ENCODE measurements at places on chromosomes 6 and 20. TPM values are rescaled to one million over a fixed set of nuclear protein-coding genes. Genes with fewer than 3 reads are reported as not detected.
A peak's percentile ranks its signal among the peaks of the same experiment; 100 is the strongest.

DNA sequence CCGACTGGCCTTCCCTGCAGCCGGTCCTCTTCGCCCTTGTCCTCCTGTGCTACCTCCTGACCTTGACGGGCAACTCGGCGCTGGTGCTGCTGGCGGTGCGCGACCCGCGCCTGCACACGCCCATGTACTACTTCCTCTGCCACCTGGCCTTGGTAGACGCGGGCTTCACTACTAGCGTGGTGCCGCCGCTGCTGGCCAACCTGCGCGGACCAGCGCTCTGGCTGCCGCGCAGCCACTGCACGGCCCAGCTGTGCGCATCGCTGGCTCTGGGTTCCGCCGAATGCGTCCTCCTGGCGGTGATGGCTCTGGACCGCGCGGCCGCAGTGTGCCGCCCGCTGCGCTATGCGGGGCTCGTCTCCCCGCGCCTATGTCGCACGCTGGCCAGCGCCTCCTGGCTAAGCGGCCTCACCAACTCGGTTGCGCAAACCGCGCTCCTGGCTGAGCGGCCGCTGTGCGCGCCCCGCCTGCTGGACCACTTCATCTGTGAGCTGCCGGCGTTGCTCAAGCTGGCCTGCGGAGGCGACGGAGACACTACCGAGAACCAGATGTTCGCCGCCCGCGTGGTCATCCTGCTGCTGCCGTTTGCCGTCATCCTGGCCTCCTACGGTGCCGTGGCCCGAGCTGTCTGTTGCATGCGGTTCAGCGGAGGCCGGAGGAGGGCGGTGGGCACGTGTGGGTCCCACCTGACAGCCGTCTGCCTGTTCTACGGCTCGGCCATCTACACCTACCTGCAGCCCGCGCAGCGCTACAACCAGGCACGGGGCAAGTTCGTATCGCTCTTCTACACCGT lies 6.1 kb downstream of the UBD start:
- peak; percentile 81 for DNase-seq

DNA sequence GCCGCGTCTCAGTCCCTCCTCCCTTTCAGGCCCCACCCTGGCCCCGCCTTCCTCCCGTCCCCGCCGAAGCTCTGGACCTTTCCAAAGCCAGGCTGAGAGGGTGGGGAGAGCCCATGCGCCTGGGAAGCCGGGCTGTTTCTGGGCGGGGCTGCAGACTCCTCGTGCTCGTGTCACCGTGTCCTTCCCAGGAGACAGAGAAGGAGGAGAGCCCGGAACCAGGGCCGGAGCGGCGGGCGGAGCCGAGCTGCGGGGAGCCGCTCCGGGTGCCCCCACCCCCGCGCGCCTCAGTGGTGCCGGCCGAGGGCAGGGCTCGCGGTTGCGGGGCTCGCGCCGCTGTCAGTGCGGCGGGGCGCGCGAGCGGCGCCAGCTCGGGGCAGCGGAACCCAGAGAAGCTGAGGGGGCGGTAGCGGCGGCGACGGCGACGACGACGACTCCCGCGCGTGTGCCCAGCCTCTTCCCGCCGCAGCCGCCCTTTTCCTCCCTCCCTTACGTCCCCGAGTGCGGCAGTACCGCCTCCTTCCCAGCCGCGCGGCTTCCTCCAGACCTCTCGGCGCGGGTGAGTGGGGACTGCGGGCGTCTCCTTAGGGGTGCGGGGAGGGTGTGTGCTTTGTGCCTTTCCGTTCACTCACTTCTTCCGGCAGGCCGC lies at the start of gene RALY:
Gene RALY (plus strand): TSS at position 336 of the 646 bp plus-strand sequence. CDS start 78,164 bp downstream, outside the sequence.
- peak; percentile 97 for DNase-seq

DNA sequence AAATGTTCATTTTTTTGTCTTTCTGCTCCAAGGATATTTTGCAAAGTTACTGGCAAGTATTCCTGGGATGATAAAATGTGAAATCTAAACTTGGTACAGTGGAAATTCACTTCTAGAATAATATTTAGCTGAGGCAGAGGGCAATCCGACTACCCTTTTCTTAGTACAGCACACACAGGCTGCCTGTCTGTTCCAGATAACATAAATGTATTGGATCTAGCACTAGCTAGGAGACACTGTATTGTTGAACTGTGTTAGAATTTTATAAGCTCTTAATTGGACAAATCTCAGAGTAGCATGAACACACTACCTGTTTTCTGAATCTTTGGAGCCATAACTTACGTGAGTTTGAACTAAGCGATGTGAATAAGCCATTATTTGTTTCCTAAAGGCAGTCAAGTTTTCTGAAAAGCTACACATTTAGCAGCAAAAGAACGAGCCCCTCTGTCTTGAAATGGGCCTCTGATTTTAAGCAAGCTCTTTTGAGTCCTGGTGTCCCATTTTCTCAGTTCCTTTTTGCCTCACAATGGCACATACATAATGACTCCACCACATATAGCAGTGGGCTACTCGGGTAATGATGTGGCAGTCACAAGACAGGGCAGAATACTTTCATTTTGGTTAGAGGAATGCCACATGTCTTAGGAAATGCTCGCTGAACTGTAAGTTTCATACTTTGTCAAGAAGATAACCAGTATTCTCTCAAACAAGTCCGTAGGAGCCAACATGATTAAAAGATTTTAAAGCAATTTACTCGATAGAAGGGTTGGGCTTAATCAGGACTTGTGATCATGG lies 116.5 kb upstream of the ESR1 start:
- peak; percentile 23 for DNase-seq

- DNase-seq, result no peak
These were observed 92.0 kb upstream of the AFDN start for GRCh38 chr6:167734662-167735083.

GRCh38 chr6:18349386-18349785 lies 37.8 kb upstream of the RNF144B start:
- DNase-seq, result no peak

DNA sequence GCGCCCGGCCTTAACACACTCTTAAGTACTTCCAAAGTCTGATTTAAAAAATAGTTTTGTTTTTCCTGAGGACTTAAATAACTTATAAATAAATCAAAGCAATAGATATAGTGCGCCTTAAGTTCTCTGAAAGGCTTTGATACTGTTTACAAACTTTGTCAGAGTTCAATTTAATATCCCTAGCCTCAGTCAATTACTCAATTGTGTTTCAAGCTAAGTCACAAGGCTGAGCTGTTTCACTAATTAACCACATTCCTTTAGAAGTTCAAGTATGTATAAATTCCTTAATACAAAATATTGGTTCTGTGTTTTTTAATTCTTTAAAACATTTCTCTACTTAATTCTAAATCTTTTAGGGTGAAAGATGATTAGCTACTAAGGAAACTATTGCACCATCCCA lies 178.4 kb upstream of the AGPAT4 start:
- DNase-seq, result no peak

DNA sequence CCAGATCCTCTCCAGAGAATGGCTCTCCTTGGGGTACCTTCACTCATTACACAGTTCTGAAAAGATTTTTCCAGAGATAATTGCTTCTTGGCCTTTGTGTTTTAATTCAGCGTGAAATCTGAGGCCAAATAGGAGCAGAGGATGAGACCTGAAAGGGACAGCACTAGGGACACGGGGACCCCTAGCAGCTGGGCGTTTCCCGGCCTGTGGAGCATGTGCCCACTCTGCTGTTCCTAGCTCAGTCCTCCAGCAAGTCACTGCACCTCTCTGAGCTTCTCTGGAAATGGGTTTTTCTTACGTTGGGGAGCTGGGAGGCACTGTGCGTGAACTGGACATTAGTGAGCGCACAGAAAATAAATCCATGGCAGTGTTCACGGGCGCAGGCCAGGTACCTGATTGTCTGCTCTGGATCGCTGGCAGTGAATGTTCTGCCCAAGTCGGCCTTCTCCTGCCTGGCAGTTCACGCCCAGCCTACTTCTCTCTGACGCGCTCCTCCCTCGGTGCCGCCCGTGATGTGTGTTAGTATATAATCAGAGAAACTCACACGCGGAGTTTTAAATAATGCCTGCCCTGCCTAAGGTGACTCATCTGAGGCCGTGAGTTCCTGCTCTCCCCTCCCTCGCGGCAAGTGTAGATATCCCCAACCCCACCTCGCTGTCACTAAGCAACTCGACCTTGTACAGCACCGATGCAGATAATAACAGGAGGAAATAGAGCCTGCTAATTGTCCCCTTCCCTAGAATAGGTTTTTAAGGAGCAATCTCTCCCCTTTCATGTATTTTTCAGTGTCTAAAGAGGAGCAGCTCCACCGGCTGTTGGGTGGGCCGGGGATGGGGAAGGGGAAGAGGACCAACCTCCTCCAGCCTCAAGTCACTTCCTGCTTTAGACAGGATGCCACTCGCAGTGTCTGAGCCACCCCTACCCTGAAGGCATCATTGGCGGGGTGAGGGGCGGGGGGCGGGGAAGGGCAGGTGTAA lies 2.7 kb upstream of the TUBB2A start:
- peak; percentile 95 for DNase-seq

DNA sequence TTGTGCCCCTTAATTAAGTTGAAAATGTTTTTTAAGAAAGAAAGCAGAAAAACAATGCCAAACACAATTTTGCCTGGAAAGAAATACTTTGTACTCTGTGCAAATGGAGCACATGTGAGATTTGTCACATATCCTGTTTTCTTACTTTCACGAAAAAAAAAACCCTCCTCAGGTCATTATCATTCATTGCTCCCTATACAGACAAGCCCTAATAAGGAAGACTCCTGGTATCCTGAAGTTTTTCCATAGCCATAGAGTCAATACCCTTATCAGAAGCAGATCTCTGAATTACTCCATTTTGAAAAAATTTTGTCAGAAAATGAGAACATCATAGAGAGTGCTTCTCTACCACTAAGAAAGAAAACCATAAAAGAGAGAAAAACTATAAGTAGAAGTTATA lies 14.0 kb upstream of the NT5E start:
- DNase-seq, result no peak

GRCh38 chr6:156402227-156402626 lies 375.0 kb upstream of the ARID1B start:
- DNase-seq, result no peak

DNA sequence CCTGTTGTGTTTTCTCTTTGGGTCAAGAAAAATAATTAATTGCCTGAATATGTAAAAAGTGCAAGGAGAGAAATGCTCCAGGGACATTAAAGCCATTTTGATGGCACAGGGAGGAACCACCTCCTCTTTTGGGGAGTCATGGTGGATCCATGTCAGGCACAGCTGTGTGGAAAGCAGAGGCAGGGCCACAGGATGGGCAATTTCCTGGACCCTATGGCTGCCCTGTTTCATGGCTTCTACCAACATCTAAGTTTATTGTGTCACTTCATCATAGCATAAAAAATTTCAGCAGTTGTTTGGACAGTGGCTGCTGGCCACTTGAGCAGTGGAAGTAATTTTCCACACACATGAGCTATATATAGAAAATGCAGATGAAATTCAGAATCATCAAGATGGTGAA lies 238.2 kb downstream of the SYNE1 start:
- no peak for DNase-seq

DNA sequence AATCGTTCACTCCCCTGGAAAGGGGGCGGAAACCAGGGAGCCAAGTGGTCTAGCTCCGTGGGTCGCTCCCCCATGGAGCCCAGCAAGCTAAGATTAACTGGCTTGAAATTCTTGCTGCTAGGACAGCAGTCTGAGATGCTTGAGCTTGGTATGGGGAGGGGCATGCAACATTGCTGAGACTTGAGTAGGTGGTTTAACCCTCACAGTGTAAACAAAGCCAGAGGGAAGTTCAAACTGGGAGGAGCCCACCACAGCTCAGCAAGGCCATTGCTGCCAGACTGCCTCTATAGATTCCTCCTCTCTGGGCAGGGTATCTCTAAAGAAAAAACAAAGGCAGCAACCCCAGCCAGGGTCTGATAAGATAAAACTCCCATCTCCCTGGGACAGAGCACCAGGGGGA lies 43.2 kb downstream of the COL21A1 start:
- no peak for DNase-seq

- peak; percentile 76 for DNase-seq
These were observed 12.1 kb upstream of the OCSTAMP start for GRCh38 chr20:46562373-46563169.

DNA sequence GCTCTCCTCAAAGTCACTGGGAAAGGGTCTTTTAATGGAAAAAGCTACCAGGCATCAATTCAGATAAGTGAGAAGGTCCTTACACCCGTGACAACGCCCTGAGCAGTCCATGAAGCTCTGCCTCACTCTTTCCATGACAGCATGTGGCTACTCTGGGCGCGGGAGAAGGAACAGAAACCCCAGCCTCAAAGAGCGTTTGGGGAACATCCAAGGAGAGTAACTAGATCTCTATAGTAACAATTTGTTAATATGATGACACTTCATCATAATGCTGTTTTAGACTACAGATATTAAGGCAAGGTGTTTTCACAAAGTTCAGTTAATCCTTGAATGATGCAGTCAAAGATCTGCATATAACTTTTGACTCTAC lies 55.2 kb downstream of the KIF6 start:
- DNase-seq, result no peak

- DNase-seq, result peak; percentile 87
These were observed 126.3 kb upstream of the NT5E start for GRCh38 chr6:85323435-85324040.

DNA sequence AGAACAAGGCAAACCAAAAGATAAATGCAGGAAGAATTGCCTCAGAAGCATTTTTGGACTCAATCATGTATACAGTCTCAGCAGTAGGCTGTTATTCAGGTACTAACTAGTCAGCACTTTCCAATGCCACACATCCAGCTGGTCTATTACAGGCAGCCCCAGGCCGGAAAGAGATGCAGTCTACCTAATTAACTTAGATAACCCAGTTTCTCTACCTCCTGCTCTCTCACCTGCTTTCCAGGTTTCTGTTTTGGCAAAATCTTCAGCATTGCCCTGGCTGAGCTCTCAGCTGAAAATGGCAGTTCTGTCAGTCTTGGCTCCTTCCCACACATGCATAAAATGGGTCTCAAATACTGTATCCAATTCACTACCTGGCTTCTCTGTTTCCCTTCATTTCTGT lies 101.3 kb upstream of the UFL1 start:
- DNase-seq, result no peak

DNA sequence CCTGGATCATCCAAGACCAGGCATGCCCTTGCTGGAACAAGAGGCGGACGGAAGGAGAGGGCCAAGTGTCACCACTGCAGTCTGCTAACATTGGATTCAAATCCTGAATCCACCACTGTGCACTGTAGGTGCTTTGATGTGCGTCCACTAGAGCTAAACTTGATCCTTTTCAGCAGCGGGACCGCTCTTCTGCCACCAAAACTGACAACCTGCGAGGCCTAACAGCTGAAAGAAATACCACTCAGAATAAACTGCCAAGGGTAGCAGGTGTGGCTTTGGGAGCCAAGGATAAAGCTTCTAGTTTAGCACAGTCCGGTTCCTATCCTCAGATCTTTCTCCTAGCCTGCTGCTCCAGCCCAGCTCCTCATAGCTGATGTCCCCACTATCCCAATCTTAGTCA lies 108.0 kb downstream of the ATXN1 start:
- no peak for DNase-seq

DNA sequence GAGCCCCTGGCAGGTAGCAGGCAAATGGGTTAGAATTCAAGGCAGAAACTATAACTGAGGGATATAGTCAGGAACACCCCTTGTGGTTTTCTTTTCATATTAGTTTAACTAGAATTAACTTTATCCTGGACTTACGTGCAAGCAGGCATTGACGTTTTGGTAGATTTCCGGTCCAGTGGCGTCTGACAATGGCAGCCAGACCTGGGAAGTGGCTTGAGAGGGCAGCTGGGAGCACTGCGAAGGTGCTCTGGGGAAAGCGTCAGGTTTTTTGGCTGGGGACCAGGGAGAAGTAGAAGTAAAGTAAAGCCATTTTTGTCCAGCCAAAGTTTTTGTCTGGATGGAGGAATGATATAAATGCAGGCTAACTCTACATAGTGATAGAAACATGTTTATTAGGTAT lies 8.4 kb upstream of the ACSS1 start:
- peak; percentile 23 for DNase-seq

LAMA5 gene
- total RNA-seq, result 42.2 TPM

VPS52 gene
- 59.4 TPM for total RNA-seq

CGA gene
- not detected for total RNA-seq

SAMD3 gene
- total RNA-seq, result 0.87 TPM

CLPSL2 gene
- total RNA-seq, result not detected

PROKR2 gene
- not detected for total RNA-seq

Data from stomach (tissue), 19 donors.